ENCODE measurements at places on chromosomes 2 and 18.

GRCh38 chr18:22643731-22644130, 226.0 kb upstream of the CTAGE1 start:
- DNase-seq = no peak

DNA sequence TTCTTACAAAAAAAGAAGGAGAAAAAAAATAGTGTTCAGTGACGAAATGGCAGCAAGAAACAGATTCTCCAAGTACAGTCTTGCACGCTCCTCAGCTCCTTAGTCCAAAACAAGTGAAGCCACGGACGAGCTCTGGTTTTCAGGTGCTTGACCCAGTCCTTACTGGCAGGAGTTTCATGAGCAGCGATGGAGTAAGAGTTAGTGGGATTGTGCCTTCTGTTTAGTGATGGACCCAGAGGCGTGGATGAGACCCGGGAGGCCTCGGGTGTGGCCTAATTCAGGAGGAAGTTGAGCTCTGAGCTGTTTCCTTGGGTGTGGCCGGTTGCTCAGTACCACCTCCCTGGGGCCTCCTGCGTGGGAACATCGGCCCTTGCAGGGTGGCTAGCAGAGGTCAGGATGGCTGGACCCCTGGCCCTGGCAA, 52.0 kb downstream of the KIF5C start:
- DNase-seq = no peak

DNA sequence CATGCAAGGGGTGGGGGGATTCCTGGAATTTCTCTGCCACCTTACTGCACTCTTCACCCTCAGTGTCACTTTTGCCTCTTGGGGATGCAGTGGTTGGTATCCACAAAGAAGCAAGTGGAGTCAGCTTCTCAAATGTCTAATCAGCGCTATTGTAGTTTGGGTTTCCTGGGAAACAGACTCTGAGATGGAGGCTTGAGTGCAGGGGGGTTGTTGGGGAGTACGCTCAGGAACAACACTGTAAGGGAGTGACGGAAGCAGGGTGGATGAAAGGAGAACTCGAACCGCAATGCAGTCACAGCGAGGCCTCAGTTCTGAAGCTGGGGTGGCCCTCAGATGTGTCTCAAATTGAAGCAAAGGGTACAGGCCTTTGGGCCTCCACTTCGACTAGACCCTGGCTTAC, 73.6 kb upstream of the EPC2 start:
- no peak for DNase-seq

DNA sequence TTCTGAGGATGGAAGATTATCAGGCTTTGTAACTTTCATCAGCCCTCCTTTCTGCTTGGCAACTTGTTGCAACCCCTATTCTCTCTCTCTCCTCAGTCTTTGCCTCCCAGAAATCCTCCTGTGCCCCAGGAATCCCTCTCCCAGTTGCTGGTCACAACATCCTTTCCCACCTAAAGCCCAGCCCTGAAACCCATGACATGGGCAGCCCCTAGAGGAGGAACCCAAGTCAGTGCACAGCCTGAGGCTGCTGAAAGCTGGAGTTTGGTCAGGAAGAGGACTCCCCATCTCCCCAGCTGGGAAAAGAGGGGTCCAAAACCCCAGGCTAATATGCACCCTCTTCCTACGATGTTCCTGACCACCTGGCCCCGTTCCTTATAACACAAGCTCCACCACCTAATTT, 29.5 kb downstream of the PKDCC start:
- DNase-seq = no peak

GRCh38 chr2:233996461-233996860, 54.0 kb upstream of the SPP2 start:
- DNase-seq = no peak

GRCh38 chr2:196249860-196250259, 78.5 kb upstream of the STK17B start:
- no peak for DNase-seq

DNA sequence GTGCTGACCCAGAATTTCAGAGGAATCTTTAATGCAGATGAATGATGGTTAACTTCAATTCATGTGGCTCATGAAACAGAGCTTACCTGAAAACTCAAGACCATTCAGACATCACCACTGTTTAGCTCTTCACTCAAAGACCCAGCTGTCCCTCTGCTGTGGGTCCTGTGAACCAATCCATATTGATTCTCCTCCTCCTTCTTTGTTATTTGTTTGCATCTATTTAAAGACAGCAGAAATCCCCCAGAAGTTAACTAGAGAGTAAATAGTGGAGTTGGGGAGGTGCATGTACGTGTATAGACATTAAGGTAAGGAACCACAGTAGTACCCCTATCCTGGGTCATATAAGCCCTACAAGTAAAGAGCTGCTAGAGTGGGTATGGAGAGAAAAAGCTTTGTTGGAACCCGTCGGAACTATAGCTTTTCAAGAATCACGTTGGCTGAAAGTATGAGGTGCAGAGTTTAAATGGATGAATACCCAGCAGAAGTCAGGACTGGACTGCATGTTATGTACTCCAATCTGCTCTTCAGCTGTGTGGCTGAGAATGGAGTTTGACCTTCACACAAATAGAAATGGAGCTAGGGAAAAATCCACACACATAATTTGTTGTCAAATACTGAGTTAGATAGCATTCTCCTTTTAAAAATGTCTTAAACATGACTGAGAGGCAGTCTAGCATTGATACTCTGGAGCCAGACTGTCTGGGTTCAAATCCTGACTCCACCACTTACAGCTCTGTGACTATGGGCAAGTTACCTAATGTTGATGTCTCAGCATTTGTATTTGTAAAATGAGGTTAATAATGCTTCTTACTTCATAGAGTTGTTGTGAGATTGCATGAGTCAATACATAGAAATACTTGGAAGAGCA, 81.7 kb upstream of the HK2 start:
- DNase-seq = no peak

DNA sequence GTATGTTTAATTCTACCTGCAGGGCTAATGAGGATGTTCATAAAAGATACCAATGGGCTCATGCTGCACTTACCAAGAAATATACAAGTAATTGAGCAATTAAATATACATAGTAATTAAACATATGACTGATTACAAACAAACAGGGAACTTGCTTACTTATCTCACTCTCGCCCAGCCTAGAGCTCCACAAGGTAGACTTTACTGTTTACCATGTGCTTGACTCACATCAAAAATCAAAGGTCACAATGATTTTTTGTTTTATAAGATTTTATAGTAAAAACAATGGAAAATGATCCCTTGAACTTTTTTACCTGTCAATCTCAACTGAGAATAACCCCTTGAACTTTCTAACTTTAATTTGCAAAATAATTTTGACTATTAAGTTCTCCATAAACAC, 1395.1 kb downstream of the SUCLG1 start:
- DNase-seq = no peak

DNA sequence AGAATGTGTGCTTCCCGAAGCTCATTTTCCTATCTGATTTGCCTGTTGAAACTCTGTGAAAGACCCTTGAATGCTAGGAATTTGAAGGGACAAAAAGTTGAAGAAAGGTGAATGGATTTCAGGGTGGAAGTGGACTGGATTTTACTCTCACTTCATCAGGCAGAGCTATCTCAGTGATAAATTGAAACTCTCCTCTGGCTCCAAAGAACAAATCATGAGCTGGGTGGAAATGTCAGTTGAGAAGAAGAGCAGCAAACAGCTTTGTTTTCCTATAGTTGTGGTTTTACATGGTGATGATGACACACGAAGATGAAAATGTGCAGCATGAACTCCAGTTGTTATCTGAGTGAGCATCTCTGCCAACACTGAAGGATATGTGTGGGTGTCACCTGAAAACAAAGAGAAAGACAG, 34.4 kb downstream of the CD28 start:
- no peak for DNase-seq

- DNase-seq = no peak
Measured at GRCh38 chr18:59985289-59985688, 85.5 kb downstream of the PMAIP1 start.

GRCh38 chr2:100905132-100905805, 85.3 kb downstream of the NPAS2 start:
- no peak for DNase-seq

GRCh38 chr2:59339121-59339836, 1098.2 kb upstream of the FANCL start:
- DNase-seq = no peak

DNA sequence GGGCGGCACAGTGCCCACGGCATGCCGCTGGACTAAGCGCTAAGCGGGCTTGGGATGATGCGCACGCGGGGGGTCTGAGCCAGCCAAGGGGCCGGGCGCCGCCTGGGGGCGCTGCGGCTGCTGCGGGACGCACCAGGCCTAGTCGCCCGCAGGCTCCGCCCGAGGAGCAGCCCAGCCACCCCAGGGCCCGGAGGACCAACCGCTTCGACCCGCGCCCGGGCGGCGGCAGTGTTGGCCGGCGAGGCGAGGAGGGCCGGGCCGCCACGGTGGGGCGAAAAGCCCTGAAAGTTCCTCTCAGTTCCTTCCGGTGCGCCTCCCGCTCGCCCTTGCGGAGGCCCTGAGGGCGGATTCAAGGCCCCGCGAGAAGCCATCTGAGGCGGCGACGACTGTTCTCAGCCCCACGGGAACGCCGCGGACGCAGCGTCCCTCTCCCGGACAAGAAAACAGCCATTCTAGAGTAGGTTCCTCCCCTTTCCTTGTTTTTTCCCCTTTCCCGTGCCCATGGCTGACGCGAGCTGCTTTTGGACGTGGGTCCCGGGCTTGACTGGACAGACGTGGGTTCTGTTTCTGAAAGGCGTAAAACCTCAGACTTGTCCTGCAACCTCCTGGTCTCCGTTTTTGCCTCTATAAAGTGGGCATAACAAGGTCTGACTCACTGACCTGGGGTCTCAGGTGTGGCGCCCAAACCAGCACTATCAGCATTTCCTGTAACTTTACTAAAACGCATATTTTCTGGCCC, at the start of gene ANKAR:
ANKAR (plus strand) TSS at position 297 of the 739 bp plus-strand sequence. CDS start 1,821 bp downstream, outside the sequence.
- peak; percentile 24 for DNase-seq

DNA sequence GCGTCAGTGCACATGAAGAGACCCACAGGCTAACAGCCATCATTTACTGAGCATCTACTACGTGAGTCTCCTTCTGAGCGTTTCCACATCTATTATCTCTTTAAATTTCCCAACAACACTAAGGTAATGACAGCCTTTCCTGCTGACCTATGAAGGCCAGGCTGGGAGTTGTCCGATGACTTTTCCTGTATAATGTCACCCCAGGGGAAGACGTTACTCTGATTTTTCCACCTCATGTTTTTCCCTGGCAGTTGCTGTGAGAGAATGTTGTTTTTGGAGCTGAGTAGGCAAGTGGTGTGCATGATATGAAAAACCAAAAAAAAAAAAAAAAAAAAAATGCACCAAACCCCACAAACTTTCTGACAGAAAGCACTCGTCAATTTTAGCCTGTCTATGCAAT, 207.6 kb downstream of the SLC8A1 start:
- no peak for DNase-seq

GRCh38 chr2:238848691-238848975, 748 bp downstream of the TWIST2 start:
- DNase-seq = no peak

DNA sequence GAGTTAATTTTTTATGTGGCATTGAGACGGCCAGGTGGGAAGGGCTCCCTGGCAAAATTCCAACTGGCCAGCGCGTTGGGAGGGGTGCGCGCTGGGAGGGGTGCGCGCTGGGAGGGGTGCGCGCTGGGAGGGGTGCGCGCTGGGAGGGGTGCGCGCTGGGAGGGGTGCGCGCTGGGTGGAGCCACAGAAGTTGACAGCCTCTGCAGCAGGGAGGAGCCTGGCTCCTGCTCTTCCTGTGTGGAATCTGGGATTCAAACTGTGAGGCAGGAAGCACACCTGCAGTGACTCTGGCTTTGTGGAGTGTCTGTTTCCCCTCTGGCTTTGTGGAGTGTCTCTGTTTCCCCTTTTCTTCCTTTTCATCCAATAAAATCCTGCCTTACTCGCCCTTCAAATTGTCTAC, 147.9 kb upstream of the CBLN2 start:
- no peak for DNase-seq

DNA sequence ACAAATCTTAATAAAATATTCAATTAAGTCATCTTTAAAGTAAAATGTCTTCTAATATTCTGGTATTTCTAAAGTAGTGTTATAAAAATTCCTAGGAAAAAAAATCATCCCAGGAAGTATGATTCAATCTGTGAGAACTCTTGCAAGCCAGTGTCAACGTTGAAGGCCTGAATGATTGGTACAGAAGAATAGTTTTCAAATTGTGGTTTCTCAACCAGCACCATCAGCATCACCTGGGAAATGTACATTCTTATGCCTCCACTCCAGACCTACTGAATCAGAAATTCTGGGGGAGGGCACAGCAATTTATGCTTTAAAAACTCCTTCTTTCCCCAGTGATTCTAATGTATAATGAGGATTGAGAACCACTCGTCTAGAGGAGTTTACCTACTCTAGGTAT, 62.3 kb upstream of the C2orf15 start:
- no peak for DNase-seq

- peak; percentile 52 for DNase-seq
Measured at GRCh38 chr2:150389447-150389846, 98.0 kb downstream of the RND3 start.

GRCh38 chr2:3633982-3634595, 23.9 kb upstream of the ALLC start:
- no peak for DNase-seq

GRCh38 chr2:196448407-196449079, 191.0 kb upstream of the CCDC150 start:
- DNase-seq = no peak

- no peak for DNase-seq
Measured at GRCh38 chr2:235573331-235574221, 79.7 kb downstream of the AGAP1 start.

DNA sequence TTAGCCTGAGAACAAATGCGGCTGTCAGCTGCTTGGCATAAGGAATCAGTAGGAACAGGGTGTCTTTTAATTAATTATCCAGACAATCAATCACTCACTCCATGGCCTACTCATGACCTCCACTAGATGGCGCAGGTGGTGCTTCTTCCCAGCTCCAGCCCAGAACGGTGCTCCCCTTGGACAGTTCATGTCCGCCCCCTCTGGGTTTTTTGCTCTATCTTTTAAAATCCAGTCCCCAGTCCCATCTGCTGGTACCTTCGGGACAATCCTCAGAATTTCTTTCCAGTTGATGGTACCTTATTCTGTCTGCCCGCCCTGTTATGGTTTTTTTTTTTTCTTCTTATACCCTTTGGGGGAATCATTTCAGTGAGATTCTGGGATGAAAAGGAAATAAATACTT, 99.8 kb downstream of the CACNB4 start:
- DNase-seq = no peak

- no peak for DNase-seq
Measured at GRCh38 chr2:220469201-220469600, 841.8 kb downstream of the SLC4A3 start.

DNA sequence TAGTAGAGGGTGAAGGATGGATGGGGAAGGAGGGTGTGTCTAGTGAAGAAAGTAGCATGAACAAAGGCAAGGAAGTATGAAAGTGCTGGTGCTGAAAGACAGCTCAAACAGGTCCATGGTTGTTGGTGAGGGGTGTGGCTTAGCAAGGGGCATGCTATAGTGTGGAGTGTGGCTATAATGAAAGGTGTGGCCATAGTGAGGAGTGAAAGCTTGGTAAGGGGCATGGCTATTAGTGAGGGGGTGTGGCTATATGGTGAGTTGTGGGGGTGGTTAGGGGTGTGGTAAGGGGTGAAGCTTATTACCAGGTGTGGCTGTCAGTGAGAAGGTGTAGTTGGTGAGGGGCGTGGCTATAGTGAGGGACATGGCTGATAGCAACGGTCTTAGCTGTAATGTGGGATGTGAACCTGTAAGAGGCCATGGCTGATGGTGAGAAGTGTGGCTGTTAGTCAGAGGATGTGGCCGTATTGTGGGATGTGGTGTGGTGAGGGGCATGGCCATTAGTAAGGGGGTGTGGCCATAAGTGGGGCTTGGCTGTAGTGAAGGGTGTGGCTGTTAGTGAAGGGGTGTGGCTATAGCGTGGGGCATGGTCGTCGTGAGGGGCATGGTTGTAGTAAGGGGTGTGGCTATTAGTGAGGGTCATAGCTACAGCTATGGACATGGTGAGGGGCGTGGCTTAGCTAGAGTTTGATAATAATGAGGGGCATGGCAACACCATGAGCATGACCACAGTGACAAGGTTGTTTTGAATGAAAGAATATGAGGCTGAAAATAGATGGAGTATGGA, 549.6 kb downstream of the FBXO15 start:
- no peak for DNase-seq

Measured in AG04449 (cell line).